ENCODE measurements at places on chromosomes 5 and 9.

DNA sequence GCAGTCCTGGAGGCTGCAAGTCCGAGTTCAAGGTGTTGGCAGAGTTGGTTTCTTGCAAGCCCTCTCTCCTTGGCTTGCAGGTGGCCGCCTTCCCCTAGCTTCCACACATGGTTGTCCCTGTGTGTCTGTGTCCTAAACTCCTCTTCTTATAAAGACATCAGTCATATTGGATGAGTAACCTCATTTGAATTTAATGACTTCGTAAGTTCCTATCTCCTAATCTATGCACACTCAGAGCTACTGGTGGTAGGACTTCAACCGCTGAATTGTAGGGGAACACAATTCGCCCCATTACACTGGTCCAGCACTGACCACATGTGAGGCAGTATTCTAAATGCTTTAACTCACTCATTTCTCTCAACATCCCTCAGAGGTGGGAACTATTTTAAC lies 25.9 kb upstream of the ADAMTS2 start:
- DNase-seq, result no peak

DNA sequence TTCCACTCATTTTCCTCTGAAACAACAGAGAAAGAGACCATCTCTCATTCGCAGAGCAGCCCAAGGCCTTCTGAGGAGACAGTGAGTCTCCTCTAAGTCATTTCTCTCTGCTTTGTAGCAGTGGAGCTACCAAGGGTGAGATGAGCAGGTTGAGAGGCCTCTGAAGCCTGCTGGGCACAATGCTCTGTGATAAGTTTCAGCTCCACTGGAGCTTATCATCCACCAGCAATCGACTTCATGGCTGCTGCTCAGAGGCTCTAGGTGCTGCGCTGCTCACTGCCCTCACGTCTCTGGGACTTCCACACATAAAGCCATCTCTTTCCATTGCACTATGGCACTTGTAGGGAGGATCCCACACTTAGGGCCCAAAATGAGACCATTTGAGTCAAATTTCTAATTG lies 96.3 kb downstream of the CMYA5 start:
- DNase-seq, result no peak

- no peak for DNase-seq
These were observed 786.1 kb upstream of the CTNND2 start for GRCh38 chr5:12690361-12690760.

GRCh38 chr9:127768698-127769097 lies 9.8 kb downstream of the SH2D3C start:
- no peak for DNase-seq

- DNase-seq, result no peak
These were observed 755 bp downstream of the DND1 start for GRCh38 chr5:140672455-140673186.

- no peak for DNase-seq
These were observed 759.3 kb upstream of the TYRP1 start for GRCh38 chr9:11933926-11934325.

- no peak for DNase-seq
These were observed 62.9 kb upstream of the ORM1 start for GRCh38 chr9:114259798-114260523.

GRCh38 chr9:37480759-37481158 lies 5.0 kb upstream of the POLR1E start:
- no peak for DNase-seq

- no peak for DNase-seq
These were observed 517.7 kb downstream of the DIRAS2 start for GRCh38 chr9:90124961-90125360.

DNA sequence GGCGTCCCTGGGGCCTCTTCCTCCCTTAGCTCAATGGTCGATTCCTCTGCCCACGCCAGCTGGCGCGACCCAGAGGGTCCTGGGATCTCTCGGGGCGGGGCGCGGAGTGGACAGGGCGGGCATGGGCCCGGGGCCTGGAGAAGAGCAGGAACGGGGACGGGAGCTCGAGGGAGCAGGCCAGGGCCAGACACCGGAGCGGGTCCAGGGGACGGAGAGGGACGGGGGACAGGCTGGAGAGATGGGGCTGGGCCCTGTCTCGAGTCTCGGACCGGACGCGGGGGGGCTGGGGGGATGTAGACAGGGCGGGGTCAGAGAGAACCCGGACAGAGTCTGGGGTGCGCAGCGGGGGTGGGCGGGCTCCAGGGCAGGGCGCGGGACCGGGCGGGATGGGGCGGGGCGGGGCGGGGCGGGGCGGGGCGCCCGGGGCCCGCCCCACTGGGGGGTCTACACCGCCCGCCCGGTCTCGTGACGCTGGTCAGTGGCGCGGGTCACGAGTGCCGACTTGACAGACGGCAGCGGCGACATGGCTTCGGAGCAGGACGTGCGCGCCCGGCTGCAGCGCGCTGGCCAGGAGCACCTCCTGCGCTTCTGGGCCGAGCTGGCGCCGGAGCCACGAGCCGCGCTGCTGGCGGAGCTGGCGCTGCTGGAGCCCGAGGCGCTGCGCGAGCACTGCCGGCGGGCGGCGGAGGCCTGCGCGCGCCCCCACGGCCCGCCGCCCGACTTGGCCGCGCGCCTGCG lies at the start of gene UAP1L1:
Gene UAP1L1, plus strand, starts transcription at position 508 of the 738 bp plus-strand sequence. Its CDS starts 16 bp downstream, at position 524.
- no peak for DNase-seq

GRCh38 chr9:112925058-112925641 lies 34.5 kb upstream of the SLC46A2 start:
- no peak for DNase-seq

DNA sequence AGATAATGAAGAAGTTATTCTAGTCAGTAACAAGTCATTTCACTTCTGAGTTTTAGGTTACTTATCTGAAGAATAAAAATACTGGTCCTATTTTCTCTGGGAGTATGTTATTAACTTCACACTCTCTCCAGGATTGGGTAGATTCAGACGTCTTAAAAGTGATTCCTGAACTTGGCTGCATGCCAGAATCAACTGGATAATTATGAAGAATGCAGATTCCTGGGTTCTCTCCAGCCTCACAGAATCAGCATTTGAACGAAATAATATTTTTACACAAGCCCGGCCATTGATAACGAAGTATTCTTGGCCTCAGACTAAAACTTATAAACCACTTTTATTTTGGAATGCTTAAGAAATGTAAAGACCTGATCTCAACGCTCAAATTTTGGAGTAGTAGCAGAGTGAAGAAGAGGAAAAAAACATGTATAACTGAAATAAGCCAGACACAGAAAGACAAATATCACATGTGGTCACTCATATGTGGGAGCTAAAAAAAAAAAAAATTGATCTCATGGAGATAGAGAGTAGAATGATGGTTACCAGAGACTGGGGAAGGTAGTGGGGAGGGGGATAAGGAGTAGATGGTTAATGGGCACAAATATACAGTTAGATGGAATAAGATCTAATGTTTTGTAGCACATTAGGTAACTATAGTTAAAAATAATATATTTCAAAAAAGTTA lies 507.3 kb downstream of the ISL1 start:
- no peak for DNase-seq

DNA sequence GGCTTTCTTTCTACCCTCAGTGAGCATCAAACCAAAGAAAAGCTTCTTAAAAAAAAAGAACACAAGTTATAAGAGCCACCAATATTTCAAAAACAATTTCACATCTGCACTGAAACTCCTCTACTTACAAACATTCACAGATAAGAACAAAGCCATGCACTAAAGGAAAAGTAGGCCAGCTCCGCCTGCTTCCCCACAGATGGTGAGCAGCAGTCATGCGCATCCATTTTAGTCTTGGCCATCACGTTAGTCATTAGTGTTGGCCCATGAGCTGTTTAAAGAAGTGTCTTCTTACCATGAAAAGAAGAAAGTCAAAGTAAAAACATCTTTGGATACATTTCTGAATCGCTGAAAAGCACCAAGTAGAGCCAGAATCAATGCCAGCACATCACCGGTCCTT lies 40.0 kb upstream of the SMIM23 start:
- no peak for DNase-seq

- no peak for DNase-seq
These were observed 103.1 kb downstream of the BNC2 start for GRCh38 chr9:16767366-16767765.

DNA sequence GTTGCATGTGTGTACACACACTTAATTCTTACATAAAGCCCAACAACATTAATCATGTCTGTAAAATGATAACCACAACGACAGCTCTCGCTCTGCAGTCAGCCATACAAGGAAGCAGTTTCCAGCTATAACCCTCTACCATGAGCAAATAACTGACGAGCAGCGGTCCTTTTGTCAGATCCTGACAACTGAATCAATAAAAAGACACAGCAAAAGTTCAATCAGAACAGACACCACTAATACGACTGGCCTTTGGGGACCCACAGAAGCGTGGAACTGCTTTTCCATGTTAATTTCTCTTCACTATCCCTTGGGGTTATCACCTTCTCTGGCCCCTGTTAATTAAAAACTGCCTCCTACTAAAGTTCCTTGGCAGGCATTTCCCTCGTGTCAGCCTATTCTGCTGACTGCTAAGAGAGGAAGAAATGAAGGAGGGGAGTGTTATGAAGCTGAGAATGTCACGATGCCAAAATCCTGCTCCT lies 722.8 kb upstream of the GRAMD2B start:
- DNase-seq, result no peak

GRCh38 chr5:12095808-12096281 lies 191.6 kb upstream of the CTNND2 start:
- DNase-seq, result no peak

DNA sequence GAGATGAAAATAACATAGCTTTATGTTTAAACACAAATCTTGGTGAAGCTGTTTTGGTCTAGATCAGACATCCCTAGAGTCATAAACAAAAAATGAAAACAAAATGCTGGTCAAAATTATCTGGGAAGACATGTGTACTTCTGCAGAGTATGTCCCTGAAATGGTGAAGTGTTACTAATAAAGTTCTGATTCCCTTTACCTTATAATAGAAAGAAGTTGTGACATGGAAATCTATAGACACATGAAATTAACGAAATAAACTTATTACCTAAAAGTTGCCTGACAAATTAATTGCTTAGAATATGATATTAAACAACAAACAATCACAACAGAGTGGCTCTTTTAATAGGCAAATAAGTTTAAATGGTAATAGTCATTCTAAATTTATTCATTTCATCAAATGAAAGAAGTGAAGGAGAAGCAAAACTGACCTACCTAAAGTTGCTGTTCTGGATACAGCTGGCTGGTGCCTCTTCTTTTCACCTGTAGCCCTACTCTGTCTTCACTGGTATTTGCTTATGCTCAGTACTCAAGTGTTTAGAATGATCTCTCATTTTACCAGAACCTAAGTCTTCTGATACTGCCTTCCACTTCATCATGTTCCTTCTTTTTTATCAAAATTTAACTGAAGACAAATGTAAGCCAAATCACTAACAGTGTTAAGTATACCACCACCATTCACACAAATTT lies 38.8 kb downstream of the FNIP1 start:
- DNase-seq, result no peak

- DNase-seq, result no peak
These were observed 51.0 kb upstream of the DPYSL3 start for GRCh38 chr5:147560718-147561331.

GRCh38 chr5:35861718-35862117 lies 5.0 kb downstream of the IL7R start:
- DNase-seq, result no peak
